ENCODE measurements at places on chromosomes 12 and 14. TPM values are rescaled to one million over a fixed set of nuclear protein-coding genes. Genes with fewer than 3 reads are reported as not detected.
A peak's percentile ranks its signal among the peaks of the same experiment; 100 is the strongest.

GRCh38 chr12:97556302-97556779 lies 93.7 kb downstream of the RMST start:
- H3K27ac ChIP-seq: peak overlapping the region; percentile 50
- DNase-seq: peak; percentile 68
- peaks cover 13% of the 10 kb centered on the region for H3K4me1 ChIP-seq
- no peaks in the 10 kb centered on the region for H3K27me3 ChIP-seq

The TESPA1 gene
- total RNA-seq: 5.0 TPM

DNA sequence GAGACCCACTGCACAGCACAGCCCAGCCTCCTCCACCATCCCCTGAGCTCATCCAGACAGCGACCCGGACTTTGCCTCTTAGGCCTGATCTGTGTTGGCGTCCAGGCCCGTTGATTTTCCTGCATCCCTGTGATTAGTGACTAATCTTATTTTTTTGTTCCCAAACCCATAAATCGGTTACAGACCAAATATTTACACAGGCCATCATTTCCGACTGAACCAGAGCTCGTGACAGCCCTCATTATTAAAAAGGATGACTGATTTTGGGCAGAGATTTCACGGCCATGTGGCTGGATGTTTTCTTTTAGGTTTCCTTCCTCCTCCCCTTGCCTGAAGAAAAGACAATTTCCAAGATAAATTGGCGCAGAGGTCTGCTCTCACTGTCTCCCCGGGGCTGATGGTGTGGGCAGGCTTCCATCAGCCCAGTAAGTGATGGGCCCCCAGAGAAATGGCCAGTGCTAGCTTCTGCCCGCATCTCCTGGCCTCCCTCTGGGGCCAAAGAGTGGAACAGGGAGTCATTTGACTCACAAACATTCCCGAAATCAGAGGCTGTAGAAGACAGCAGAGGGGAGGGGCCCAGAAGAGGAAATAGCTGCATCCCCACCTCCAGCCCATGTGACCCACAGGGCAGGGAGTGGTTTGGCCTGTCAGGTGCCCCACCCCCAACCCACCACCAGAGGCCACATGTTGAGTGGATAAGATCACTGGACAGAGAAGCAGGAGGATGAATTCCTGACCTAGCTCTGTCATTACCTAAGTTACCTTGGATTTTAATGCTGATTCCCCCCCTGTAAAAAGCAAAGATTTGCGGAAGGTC lies 283.5 kb downstream of the KSR2 start:
- no peak overlapping the region for H3K4me3 ChIP-seq
- H3K36me3 ChIP-seq: no peaks in the 10 kb centered on the region
- H3K4me1 ChIP-seq: no peaks in the 10 kb centered on the region
- no peak overlapping the region for H3K27ac ChIP-seq
- no peak for DNase-seq

DNA sequence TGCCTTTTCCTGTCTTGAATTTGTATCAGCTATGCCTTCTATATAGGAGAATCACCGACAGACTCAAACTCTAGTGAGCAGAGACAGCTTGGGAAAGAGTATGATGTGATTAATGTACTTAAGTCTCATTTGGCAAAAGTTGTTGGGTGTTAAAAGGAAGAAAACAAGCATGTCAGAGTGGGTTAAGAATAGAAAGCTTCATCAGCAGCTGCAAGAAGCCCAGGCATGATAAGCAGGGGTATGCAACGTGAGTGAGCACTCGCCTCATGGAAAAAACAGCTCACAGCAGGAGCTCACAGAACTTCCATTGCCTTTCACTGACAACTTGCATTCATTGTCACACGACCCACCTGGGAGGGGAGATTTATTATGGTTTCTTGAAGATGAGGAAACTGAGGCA lies 35.9 kb upstream of the WNK1 start:
- no peaks in the 10 kb centered on the region for H3K27me3 ChIP-seq
- no peak for DNase-seq
- H3K27ac ChIP-seq: no peak overlapping the region
- H3K4me3 ChIP-seq: no peak overlapping the region
- H3K36me3 ChIP-seq: no peaks in the 10 kb centered on the region

DNA sequence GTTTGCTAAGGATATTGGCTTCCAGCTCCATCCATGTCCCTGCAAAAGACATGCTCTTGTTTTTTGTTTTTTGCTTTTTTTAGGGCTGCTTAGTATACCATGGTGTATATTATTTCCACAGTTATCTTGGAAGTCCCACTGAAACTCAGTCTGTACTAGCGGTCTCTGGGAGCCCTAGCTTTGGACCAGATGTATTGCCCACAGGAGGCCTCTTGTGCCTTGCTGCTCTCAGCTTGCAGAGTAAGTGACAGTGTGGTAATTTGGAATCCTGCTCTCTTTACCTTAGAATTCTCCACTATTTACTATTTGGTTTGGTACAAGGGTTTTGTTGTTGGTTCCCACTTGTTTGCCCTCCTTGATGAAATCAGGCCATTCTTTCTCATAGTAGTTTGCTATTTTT lies 1022.9 kb downstream of the LRFN5 start:
- no peak overlapping the region for H3K4me3 ChIP-seq
- DNase-seq: no peak
- H3K27ac ChIP-seq: no peak overlapping the region
- no peaks in the 10 kb centered on the region for H3K36me3 ChIP-seq
- H3K27me3 ChIP-seq: no peaks in the 10 kb centered on the region

DNA sequence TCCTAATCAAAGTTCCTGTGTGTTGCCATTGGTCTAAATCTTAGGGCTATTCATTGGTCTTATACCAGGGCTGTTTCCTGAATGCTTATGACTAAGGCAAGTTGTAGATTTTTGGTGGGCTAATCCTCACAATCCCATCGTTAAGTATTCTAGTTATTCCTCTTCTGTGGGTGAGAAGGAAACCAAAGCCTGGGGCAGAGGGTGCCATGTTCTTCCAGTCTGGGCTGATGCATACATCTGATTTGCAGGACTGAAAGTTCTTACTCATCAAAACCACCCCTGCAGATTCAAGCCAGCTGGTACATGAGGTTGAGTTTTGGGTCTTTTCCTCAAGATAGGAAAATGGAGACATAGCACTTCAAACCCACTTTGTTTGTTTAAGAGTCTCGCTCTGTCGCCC lies 25.7 kb downstream of the PPP1CC start:
- no peak overlapping the region for H3K27ac ChIP-seq
- no peaks in the 10 kb centered on the region for H3K4me1 ChIP-seq
- no peak overlapping the region for H3K4me3 ChIP-seq
- no peak for DNase-seq
- H3K27me3 ChIP-seq: no peaks in the 10 kb centered on the region

Measured in lower lobe of right lung (tissue), 2 donors.